Left ventricle myocardium inferior (tissue), 1 donor: ENCODE measurements at places on chromosomes 6 and 20. TPM values are rescaled to one million over a fixed set of nuclear protein-coding genes. Genes with fewer than 3 reads are reported as not detected.

The FILIP1 gene
- total RNA-seq, result 173 TPM

DNA sequence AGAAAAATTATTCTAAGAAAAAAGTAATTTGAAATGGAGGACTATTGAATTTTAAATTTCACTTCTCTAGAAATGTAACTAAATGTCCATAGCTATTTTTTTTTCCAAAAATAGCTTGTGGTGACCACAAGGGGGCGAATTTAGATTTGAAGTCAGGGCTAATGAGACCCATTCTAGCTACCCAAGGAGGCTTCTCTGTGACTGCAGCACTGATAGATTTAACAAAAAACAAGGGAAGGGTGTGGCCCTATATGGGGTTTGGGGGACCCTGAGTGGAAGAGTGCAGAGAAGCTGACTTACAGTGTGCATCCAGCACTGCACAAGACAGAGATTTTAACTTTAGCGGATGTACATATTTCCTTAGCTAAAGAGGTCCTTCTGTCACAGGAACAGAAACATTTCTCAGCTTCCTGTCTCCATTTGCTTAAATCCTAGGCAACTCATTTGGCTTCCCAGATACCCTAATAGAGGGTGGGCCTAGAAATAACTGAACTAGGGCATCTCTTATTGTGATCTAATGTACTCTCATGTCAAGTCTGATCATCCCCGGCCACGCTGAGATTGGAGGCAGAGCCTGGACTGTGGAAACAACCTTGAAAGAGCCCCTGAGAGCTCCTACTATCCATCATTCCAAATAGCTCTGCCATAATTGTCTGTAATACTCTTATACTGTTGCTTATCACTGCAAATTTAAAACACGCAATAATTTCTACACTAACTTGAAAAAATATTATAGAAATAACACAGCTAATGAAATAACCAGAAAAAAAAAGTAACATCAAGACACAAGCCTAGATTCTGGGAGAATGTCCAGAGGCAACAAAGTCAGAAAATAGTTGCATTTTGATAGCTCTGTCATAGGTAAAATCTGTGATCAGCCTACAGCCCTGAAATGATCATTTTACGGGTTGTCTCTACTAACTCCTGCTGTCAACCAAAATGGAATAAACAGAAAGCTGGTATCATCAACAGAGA, 93.6 kb downstream of the SNAP91 start:
- no peaks in the 10 kb centered on the region for H3K4me1 ChIP-seq
- no peaks in the 10 kb centered on the region for H3K36me3 ChIP-seq
- no peak overlapping the region for H3K27ac ChIP-seq
- H3K27me3 ChIP-seq, result no peaks in the 10 kb centered on the region

The RUNX2 gene
- total RNA-seq, result 0.38 TPM

GRCh38 chr6:155980768-155981079, 525.1 kb upstream of the NOX3 start:
- H3K36me3 ChIP-seq, result no peaks in the 10 kb centered on the region
- no peaks in the 10 kb centered on the region for H3K27me3 ChIP-seq
- no peak overlapping the region for H3K4me3 ChIP-seq
- H3K27ac ChIP-seq, result peak overlapping the region; percentile 60
- H3K4me1 ChIP-seq, result peaks cover 25% of the 10 kb centered on the region
- DNase-seq, result no peak

GRCh38 chr6:151044465-151045441, 179.3 kb downstream of the MTHFD1L start:
- peak; percentile 51 for DNase-seq
- H3K4me1 ChIP-seq, result peaks cover 46% of the 10 kb centered on the region
- peak overlapping the region; percentile 47 for H3K4me3 ChIP-seq
- H3K36me3 ChIP-seq, result no peaks in the 10 kb centered on the region

GRCh38 chr6:28558629-28559028, 32.9 kb downstream of the GPX5 start:
- H3K27ac ChIP-seq, result no peak overlapping the region
- peaks cover 78% of the 10 kb centered on the region for H3K27me3 ChIP-seq
- peaks cover 1% of the 10 kb centered on the region for H3K4me1 ChIP-seq
- DNase-seq, result no peak

DNA sequence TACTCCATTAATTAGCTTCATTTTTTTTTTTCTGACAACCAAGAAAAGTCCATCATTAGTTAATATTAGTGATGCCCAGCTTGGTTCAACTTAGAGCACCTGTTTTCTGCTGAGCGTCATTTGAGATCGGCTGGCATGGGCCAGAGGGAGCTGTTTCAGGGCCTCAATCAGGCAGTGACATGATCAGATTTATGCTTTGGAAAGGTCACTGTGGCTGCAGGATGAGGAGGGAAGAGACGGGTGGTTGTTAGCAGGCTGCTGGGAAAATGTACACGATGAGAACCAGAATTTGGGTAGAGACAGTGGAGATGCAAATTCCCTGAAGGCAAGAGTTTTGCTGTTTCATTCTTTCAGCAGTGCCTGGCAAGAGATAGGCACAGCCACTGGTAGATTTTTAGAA, 4.4 kb upstream of the STX16 start:
- peaks cover 19% of the 10 kb centered on the region for H3K4me1 ChIP-seq
- no peaks in the 10 kb centered on the region for H3K36me3 ChIP-seq
- H3K4me3 ChIP-seq, result no peak overlapping the region
- no peak overlapping the region for H3K27ac ChIP-seq
- DNase-seq, result no peak

The FERMT1 gene
- 0.63 TPM for total RNA-seq

DNA sequence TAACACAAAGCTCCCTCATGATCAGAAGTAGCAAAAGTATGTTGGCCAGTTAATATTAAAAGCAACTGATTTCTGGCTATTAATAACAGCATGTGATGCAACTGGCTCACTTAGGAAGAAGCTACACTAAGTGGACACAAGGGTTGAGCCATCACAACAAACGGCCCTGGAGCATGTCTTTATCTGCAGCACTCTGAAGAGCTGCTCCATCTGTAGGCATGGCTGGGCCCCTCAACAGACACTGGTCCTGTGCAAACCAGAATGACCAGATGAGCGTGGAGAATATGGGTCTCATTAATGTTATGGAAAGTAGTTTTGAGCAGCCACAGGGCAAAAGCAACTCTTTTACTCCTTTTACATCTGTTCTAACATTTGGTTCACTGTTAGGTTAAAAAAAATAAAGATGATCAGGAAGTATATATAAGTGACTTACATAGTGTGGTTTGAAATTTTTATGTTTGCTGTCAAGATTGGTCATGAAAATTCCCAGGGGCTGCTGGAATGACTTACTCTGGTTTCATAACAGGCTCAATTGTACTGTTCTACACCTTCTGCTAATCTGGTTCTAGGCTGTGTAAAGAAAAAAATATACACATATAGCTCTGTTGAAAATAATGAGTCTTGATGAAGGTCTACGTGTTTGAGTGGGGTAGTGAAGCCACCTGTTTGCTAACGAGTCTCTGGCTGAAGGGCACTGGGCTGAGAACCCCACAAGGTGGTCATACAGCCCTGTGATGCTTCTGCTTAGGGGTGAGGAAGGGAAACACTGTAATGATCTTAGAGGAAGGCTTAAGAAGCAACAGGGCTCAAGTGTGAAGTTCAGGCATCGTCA, 58.1 kb downstream of the INSM1 start:
- H3K4me1 ChIP-seq, result no peaks in the 10 kb centered on the region
- H3K4me3 ChIP-seq, result no peak overlapping the region
- DNase-seq, result no peak
- H3K27me3 ChIP-seq, result no peaks in the 10 kb centered on the region

- peak overlapping the region; percentile 37 for H3K27ac ChIP-seq
- H3K27me3 ChIP-seq, result no peaks in the 10 kb centered on the region
- no peaks in the 10 kb centered on the region for H3K36me3 ChIP-seq
- no peak for DNase-seq
Observed at GRCh38 chr6:16132909-16133308, 4.0 kb downstream of the MYLIP start.

DNA sequence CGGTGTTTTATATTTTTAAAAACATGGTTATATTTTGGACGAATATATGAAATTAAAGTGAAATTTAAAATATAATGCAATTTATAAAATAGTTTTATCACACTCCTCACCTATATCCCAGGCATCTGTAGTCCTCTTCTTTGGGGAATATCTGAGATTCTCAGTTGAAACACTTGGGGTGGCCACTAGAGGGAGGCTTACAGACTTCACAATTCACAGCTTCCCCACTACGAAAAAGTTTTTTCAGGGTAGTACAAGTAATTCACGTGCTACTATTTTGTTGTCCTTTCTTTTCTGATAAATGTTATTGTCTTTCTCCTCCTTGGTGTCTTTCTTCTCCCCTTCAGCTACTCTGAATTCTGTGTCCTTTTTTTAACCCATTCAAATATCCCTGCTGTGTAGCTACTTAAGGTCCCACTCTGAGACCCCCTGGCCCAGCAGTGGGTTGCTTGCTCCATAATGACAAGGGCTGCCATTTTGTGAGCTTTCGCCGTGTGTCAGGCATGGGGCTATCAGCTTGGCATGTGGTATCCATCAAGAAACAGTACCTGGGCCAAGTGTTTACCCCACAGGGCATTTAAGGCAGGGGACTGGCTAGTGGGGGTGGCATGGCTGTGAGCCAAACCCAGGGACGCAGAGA, 43.6 kb upstream of the PHACTR3 start:
- H3K36me3 ChIP-seq, result no peaks in the 10 kb centered on the region
- no peak overlapping the region for H3K27ac ChIP-seq
